Activated CD8-positive, alpha-beta memory T cell treated with anti-CD3 and anti-CD28 coated beads for 1 hour (primary cell): ENCODE measurements at places on chromosomes 1 and 21.

- DNase-seq, result no peak
These were observed 805 bp downstream of the NRIP1 start for GRCh38 chr21:15063814-15064575.

GRCh38 chr1:110896090-110896489 is 23.1 kb downstream of the CD53 start:
- DNase-seq, result no peak

DNA sequence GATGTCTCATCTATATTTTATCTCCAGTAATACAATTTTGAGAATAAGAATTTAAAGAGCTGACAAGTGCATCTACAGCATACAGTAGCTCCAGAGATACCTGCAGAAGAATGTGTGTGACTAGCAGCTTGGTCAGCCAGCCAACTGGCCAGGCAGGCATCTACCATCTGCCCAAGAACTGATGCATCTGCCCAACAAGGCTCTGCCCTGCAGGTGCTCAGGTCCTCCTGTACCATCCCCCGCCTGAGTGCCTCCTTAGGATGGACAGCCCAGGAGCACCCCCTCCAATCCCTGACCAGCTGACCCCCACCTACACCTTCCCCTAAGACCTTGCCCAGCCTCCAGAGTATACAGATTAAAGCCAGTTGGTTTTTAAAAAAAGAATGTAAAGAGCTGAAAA is 30.3 kb downstream of the TMEM69 start:
- DNase-seq, result no peak

DNA sequence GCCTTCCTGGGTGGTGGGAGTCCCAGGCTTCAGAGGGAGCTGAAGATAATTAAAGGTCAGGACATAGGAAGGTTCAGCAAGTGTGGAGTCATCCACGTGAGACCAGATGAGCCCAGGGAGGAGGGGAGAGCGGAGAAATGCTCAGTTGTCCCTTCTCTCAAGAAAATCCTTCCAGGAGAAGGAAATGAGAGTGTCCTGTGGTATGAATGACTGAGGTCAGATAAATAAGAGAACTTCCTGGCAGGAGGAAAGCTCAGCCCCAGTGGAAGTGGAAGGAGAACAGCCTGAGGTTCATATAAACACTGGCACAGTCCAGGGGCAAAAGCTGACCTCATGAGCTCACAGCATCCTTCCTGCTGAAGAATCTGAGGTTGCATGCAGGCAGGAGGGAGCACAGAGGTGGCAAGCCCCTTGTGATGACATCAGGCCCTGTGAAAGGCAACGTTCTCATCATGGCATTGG is 97.6 kb downstream of the NAV1 start:
- no peak for DNase-seq

GRCh38 chr1:106876384-106876783 is 180.1 kb upstream of the PRMT6 start:
- DNase-seq, result no peak

DNA sequence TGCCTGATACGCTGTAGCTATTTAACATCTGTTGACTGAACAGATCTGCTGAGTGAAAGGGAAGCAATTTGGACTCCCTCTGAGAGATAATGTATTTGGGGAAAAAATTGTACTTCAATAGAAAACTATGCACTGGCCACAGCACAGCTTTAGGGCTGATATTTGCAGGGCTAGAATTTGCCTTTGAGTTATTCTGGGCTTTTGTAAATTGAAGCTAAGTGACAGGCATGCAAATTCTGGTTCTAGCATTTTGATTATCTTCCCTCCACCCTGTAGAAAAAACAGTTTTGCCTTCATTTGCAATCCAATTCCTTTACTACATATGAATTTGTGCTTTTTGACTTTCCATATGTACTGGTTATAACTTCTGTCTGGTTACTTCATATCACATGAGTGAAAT is 7.9 kb downstream of the KYAT3 start:
- DNase-seq, result no peak

DNA sequence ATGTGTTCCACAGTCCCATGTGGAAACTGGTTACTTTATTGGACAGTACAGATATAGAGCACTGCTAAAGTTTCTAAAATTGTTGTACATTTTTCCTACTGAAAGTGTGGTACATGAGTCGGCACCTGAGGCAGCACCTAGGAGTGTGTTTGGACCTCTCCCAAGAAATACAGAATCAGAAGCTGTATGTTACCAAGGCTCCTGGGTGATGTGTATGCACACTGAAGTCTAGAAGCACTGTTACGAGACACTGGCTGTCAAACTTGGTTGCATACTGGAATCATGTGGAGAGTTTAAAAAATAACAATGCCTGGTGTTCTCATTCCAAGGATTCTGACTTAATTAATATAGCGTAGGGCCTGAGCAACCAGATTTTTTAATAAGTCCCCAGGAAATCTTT is 46.6 kb downstream of the ERO1B start:
- no peak for DNase-seq

DNA sequence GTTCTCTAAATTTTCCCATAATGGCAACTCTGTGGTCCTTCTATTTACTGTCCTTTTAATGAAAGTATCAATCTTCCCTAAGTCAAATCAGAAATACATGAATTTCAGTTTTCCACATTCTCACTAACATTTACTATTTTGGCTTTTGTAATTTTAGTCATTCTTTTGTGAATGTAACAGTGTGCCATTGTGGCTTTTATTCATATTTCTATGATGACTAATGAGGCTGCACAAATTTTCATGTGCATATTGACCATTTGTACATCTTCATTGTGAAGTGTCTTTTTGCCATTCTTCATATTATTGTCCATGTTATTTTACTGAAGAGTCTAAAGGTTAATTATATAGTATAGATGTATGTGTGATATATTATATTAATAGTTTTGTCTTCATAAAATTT is 431.0 kb upstream of the BRINP3 start:
- DNase-seq, result no peak

DNA sequence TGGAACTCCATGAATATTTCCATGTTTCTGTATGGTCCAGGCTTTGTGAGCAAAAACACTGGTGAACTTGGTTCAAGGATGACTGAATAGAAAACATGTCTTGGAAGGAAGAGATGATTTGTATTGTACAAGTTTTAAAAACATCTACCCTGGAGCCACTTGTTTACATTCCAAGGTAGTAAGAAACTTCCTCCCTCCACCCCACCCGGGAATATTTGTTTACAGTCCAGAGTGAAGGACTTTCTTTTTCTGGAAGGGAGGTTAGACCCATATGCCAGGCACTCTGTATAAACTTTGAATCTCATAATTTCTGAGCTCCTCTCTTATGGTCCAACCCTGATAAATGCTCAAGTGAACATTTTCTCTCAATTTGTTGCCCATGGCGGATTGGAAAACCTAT is 323.3 kb upstream of the LYPLAL1 start:
- no peak for DNase-seq

GRCh38 chr1:106435269-106435668 is 621.2 kb upstream of the PRMT6 start:
- DNase-seq, result no peak

GRCh38 chr1:51750729-51751128 is 127.8 kb downstream of the NRDC start:
- no peak for DNase-seq

- no peak for DNase-seq
These were observed 19.1 kb downstream of the ASPM start for GRCh38 chr1:197127246-197127912.

DNA sequence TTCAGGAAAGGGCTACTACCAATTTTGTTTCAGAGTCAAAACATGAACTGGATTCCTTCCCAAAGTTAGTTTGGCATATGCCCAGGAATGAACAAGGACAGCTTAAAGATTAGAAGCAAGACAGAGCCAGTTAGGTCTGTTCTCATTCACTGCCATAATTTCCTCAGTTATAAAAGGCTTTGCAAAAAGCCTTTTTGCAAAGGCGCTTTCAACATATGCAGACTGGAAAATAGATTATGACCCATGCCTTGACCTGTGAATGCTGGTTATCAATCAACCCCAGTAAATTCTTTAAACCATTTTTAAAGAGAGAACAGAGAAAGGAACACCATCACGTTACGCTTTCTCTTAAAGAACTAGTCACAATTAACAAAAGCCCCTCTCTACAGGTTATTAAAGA is 1.7 kb upstream of the FRRS1 start:
- no peak for DNase-seq

DNA sequence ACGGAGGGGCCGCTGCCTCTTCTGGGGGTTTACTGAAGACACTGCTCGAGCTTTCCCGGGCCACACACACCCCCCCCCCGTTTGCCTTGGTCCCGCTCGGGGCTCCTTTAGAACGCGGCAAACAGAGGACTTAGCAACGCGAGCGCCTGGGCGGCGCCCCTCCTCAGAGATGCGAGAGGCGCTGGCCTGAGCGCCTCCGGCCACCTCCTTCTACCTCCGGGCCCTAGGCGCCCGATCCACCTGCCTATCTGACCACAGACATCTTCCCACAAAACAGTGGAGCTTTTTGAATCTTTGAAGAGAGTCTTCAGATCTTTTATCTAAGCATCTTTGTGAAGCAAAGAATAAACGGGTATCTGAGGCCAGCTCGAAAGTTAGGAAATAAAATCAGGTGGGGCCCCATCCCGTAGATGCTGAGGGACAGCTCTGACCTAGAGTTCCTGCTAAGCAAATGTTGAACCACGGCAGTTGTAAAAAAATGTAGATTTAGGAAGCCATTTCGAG is 436 bp upstream of the TTLL7 start:
- DNase-seq, result no peak
